ENCODE measurements at places on chromosomes 3 and 15.

DNA sequence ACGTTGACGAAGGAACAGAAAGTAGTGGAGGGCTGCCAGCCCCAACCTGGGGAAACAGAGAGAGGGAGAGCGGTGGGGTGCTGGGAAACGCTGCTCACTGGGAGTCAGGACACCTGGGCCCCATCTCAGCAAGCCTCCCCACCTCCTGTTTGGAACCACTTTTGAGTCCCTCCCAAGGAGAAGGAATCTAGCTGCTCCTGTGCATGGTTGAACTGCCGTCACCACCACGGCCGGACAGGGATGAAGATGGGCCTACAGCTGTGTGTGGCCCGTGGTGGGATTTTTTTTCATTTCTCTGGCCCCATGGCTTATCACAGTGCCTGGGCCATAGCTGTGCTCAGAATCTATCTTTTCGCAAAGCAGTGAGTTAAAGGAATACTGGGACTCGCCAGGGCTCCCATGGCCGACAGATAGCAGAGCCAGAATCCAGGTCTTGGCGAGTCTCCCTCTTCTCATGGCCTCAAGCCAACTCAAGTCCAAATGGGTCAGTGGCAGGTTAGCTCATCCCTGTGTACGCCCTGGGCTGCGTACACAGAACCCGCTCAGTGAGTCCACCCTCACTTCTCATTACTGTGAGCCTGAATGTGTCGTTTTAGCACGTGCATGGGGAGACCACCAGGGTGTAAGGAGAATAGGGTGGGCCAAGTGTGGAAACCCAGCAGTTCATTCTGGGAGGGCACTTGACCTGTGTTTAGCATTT is 271.2 kb downstream of the FAM43A start:
- no peak for DNase-seq

DNA sequence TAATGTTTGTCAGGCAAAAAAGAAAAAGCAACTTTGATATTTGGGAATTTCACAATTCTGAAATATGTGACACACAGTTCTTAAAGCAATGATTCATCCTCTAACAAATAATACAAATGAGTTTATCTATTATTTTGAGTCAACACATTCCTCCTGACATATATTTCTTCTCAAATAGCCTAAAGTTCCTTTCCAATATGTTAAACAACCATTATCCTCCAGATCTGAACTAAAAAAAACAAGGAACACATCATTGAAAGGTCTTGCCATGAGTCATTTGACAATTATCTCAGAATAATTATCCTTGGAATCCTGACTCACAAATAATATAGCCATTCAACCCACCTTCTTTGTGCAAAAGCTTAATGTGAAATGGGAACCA is 208.7 kb upstream of the CDIN1 start:
- no peak for DNase-seq

DNA sequence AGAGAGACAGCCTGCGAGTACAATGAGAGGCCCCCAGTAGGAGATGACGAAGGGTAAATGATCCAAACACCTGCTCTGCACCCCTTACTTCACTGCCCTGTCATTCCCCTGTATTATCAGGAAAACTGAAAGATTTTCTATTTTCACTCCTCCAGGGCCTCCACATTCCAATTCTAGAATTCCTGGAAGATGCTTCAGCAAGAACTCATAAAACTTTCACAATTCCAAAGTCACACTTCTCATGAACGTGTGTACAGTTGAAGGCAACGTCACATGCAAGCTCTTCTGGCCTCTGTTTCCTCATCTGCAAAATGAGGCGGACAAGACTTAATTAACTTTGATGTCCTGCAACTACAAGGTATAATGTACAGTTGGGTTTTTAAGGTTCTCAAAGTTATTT is 62.8 kb upstream of the SPATA12 start:
- DNase-seq = no peak

- DNase-seq = no peak
Observed at GRCh38 chr3:21624524-21624923, 126.5 kb downstream of the ZNF385D start.

DNA sequence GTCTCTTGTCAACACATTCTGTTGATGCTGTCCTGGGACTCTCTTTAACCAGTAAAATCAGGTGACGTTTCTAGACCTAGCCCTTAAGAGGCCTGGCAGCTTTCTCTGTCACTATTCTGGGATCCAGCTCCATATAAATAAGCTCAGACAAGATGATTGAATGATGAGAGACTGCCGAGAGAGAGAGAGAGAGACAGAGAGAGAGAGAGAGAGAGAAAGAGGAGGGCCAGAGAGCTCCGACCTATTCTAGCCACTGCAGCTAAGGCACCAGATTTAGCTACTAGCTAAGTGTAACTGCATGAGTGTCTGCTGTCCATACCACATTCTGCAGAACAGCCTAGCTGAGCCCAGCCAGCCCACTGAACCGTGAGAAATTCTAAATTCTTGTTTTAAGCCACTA is 36.1 kb upstream of the CTXND1 start:
- DNase-seq = no peak

DNA sequence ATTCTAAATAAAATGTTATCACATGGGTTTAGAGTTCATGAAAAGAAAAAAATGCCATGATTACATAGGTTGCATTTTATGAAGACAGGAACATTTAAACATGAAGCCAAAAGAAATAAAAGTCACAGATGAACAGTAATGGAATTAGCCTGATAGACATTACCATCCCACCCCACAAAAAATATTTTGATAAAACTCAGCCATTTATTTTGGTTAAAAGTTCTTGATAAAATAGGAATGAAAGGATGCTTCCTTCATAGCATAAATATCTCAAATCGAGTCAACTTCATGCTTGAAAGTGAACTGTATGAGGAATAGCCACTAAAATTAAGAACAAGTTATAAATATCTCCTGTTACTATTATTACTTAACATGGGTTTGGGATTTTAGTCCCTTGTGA is 101.9 kb upstream of the TMC3 start:
- no peak for DNase-seq

DNA sequence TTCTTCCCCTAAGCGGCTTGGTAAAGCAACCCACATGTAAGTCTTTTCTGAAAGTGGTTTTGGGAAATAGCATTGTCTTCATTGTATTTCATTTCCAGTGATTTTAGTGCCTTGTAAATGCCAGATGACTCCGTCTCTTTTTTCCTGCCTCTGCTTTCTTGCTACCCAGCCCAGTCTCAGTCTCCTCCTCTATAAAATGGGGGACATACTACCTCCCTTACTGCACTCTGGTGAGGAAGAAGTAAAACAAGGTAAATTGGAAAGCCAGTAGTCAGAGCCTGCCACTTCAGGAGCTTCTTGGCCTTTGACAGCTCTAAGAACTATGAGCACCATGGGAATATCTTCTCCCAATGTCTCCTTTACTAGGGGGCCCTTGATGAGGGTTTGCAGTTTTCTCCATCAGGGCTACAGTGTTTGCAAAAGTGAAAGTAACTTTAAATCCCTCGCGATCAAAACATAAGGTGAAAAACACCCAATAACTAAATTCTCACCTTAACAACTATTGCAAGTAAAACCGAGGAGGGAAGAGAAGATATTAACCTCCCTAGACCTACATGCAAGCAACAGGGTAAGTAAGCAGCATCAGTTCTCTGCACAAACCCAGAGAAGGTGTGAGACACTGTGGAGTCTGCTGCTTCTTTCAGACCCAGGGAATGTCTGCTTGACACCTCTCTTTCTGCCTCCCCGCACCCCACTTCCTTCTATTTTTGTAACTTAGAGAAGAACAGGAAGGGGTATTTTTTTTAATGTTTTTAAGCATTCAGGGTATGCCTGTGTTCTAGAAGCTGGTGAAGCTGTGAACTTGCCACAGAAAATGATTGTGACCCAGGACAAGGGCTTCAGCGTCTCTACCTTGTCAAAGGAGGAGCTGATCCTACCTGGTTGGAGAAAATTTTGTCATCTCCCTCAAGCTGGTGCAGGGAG is 159.1 kb upstream of the EOMES start:
- no peak for DNase-seq

DNA sequence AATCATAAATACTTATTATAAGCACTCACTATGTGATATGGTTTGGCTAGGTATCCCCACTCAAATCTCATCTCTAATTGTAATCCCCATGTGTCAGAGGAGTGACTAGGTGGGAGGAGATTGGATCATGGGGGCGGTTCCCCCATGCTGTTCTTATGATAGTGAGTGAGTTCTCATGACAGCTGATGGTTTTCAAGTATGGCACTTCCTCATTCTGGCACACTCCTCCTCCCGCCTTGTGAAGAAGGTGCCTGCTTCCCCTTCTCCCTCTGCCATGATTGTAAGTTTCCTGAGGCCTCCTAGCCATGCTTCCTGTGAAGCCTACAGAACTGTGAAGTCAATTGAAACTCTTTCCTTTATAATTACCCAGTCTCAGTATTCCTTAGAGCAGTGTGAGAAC is 53.3 kb upstream of the CHMP2B start:
- no peak for DNase-seq

GRCh38 chr3:156615592-156616173 is 58.7 kb upstream of the TIPARP start:
- DNase-seq = peak; percentile 57

DNA sequence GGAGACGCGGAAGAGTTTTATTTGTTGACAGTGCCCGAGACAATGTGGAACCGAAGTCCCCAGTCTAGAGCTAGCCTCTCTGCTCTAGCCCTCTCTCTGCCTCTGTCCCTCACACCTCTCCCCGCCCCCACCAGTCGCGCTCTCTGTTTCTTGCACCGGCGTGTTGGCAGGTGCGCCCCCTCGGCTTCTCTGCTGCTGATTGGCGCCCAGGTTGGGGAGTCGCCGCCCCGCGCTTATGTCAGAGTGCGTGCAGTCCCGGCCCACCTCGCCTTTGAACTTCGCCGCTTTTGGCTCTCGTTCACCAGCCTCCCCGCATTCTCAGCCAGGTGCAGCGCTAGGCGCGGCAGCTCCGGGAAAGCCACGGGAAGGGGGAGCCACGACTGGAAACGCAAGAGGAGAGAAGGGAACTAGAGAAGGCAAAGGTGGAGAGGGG is at the start of gene SOX14:
SOX14 (plus strand) TSS at position 315 of the 433 bp plus-strand sequence. CDS start 470 bp downstream, outside the sequence.
- no peak for DNase-seq

GRCh38 chr3:171508206-171508605 is 48.0 kb upstream of the TNIK start:
- DNase-seq = no peak

DNA sequence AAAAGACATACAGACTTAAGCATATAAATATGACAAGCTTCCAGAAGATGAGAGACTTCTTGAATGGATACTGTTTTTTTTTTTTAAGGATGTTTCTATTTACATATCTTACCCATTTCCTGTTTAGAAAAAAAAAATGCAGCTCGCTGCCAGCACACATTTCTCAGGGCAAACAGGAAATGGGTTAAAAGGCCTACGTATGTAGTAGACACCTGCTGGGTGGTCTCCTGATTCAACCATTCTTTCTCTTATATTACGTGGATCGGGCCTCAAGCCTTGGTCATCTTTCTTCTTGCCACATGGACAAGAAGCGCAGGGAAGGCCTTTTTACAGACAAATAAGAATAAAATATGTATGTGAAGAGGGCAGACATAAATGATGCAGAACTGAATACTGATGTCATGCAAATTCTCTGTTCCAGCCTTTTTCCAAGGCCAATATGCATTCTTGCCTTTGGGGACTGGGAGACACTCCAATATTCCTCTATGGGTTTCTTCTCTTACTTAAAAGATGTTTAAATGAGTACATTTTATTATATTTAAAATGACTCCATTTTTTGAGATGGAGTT is 35.0 kb upstream of the TJP1 start:
- no peak for DNase-seq
